Activated CD4-positive, alpha-beta T cell treated with anti-CD3 and anti-CD28 coated beads for 24 hours (primary cell): ENCODE measurements at places on chromosomes 6 and 20.

GRCh38 chr6:5466281-5467136 lies 205.2 kb downstream of the FARS2 start:
- no peak for DNase-seq

- no peak for DNase-seq
Observed at GRCh38 chr6:152150196-152150595, 342.7 kb downstream of the ESR1 start.

GRCh38 chr6:122042960-122043735 lies 356.3 kb upstream of the HSF2 start:
- no peak for DNase-seq

- no peak for DNase-seq
Observed at GRCh38 chr6:141265756-141266623, 866.7 kb upstream of the GJE1 start.

- no peak for DNase-seq
Observed at GRCh38 chr6:70285201-70285600, 17.7 kb downstream of the COL9A1 start.

DNA sequence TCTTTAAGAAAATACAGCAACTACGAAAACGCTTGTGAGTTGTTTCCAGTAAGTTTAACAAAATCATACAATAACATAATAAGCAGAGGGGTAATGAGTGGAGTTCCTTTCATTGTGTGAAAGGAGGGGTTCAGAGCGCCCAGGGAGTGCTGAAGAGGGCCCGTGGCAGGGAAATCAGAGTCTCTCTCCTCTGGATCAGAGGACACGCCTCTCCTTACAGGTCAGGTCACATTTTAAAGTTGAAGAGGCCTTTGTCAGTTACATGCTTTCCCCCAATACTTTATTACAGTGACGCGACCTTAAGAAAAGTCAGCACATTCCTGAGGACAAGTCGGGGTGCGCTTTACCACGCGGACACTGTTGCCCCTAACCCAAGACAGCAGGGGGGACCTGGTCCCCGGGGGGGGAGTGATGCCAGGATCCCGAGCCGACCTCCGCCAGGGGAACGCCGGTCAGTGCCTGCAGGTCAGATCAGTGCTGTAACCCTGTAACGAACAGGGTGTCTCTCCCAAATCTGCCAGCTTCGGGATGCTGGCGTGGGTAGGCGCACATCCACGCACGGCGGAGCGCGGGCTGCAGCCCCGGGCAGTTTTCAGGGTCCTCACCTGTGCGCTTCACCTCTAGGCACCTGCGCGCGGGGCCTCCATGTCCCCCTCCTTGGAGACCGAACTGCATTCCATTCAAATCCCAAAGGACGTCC lies 848 bp downstream of the DACT2 start:
- no peak for DNase-seq

DNA sequence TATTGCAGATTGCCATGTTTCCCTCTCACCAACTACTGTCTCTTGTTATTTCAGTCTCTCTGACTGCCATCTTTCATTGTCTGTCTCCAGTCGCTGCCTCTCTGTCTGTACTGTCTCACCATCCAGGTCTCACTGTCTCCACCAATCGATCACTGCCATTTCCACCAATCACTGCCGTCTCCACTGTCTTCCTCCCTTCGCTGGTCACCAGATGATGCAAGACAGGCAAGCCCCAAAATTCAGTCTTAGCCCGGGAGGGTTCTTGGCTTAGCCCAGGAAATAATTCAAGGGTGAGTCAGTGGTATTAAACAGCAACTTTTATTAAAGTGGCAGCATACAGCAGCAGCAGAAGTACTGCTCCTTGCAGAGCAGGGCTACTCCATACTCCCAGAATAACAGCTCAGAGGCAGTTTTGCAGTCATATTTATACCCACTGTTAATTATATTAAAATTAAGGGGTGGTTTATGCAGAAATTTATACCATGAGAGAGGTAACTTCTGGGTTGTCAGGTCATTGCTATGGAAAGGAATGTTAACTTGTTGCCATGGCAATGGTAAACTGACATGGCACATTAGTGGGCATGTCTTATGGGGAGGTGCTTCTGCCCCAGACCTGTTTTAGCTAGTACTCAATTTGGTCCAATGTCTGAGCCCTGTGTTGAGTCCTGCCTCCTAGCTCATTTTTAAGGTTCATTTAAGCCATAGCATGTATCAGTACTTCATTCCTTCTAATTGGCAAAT lies 23.0 kb upstream of the ECHDC1 start:
- DNase-seq: no peak

GRCh38 chr6:76416821-76417605 lies 344.6 kb upstream of the IMPG1 start:
- no peak for DNase-seq

DNA sequence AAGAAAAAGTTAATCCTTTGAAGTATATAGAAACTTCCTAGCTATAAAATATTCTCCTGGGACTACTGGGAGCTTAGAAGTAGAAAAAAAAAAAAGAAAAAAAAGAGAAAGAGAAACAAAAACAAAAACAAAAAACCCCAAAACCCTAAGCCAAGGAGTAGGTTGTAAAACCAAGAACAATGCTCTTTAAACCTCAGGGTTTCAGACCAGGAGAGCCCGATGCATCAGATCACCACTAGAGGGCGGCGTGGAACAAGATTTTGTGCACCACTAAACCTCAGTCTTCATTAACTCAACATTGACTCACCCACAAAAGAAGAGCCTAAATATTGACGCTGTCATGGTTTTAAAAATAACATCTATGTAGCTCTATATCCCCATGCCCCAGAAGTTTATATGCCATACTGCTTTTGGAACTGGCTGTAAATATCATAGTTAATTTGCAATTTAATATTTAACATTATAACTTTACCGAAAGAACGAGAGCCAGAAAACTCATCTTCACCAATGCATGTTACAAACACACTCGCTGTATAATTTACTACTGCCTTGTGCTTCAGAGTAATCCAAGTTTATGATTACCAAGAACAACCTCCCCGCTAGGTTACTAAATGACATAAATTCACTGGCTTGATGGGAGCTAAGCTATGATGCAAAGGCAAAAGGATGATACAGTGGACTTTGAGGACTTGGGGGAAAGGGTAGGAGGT lies 19.2 kb downstream of the MCUR1 start:
- DNase-seq: peak; percentile 88

GRCh38 chr20:57774951-57775350 lies 65.1 kb upstream of the PMEPA1 start:
- no peak for DNase-seq
